ENCODE measurements at places on chromosomes 11 and 22.
A peak's percentile ranks its signal among the peaks of the same experiment; 100 is the strongest.

DNA sequence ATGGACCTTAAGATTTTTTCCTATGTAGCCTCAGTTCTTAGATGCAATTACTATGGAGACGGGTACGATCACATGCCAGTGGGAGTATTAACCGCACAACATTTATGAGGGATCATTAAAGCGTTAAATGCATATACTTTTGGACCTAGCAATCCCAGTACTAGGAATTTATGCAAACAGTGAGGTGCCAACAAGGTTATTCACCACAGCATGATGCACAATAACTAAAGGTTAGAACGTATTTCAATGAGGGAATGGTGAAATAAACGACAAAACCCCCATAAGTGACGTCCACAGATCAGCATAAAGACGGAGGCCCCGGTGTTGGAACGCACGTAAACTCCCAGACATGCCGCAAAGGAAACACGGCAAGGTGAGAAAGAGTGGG is 539 bp downstream of the SIRT3 start:
- peak; percentile 60 for DNase-seq

- no peak for DNase-seq
Observed at GRCh38 chr22:26267856-26268255, 98.6 kb downstream of the SEZ6L start.

DNA sequence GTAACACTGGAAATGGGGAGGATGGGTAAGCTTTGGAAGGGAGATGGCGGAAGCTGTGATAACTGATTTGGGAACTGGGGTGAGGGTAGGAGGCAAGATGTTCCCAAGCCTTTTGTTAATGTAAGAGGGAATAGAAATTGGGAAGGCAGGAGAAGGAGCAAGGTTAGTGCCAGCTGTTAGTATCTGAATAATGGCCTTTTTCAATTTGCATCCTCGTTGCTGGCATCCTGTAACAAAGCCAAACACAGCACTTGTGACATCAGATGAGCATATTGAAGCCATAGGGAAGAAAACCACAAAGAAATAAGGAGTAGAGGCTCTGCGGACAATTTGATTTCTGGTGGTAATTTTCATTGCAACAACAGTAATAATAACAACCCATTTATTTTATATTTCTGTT is 70.9 kb upstream of the CLMP start:
- no peak for DNase-seq

GRCh38 chr11:77842441-77843121 is 21.6 kb downstream of the AAMDC start:
- no peak for DNase-seq

DNA sequence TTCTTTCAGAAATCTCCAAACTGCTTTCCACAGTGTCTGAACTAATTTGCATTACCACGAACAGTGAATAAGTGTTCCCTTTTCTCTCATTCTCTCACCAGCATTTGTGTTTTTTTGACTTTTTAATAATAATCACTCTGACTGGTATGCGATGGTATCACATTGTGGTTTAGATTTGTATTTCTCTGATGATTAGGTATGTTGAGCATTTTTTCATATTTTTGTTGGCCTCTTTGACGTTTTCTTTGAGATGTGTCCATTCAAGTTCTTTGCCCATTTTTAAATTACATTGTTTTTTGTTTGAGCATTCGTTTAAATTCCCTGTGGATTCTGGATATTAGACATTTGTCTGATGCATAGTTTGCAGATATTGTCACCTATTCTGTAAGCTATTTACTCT is 1639.6 kb upstream of the TENM4 start:
- DNase-seq, result no peak

GRCh38 chr11:128840783-128841182 is 26.3 kb downstream of the KCNJ1 start:
- DNase-seq, result no peak

DNA sequence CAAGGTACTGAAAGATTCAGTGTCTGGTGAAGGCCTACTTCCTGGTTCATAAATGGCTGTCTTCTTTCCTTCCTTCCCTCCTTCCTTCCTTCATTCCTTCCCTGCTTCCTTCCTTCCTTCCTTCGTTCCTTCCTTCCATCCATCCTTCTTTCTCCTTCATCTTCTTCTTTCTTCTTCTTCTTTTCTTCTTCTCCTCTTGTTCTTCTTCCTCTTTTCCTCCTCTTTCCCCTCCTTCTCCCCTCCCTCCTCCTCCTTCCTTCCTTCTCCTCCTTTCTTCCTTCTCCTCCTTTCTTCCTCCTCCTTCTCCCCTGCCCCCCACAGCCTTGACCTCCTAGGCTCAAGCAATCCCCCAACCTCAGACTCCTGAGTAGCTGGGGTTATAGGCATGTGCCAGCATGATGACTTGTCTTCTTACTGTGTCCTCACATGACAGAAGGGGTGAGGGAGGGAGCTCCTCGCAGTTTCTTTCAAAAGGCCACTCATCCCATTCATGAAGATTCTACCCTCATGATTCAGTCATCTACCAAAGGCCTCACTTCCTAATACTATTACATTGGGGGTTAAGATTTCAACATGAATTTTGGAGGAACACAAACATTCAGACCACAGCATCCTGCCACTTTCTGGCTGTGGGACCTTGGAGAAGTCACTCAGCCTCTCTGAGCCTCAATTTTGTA is 22.6 kb upstream of the CCDC134 start:
- peak; percentile 38 for DNase-seq

GRCh38 chr11:92852946-92853345 is 116.5 kb upstream of the MTNR1B start:
- no peak for DNase-seq

GRCh38 chr22:46065691-46066454 is 84.5 kb upstream of the PPARA start:
- no peak for DNase-seq

- DNase-seq, result no peak
Observed at GRCh38 chr11:14193644-14194043, 165.3 kb downstream of the RRAS2 start.

GRCh38 chr11:3109921-3110706 is 52.9 kb upstream of the CARS1 start:
- DNase-seq, result peak; percentile 39

DNA sequence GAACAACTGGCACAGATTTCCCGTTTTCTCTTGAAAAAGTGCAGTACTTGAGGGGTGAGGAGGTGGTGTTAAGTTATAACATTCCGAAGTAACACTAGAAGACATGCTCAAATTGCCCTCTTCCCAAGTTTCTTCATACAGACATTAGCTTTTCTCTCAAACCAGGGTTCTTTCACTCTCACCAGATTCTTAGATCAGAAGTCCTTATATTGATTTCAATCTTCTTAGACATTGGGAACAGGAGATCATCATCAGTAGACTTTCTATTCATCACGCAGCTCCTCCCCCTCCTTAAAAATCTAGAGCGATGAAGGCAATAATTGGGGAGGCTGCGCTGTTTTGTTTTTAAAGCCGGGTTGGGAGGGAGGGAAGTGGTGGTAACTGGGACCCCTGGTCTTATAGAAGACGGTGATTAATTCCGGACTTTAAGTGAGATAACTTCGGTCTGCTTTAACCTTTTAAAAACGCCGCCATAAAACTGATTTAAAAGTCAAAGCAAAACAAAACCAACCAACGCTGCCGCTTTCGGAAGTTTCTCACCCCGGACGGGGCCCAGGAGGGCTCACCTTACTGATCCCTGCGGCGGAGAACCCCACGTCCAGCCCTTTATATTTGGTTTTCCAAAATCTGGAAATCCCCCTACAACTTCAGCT is 665 bp downstream of the USP28 start:
- DNase-seq, result no peak

DNA sequence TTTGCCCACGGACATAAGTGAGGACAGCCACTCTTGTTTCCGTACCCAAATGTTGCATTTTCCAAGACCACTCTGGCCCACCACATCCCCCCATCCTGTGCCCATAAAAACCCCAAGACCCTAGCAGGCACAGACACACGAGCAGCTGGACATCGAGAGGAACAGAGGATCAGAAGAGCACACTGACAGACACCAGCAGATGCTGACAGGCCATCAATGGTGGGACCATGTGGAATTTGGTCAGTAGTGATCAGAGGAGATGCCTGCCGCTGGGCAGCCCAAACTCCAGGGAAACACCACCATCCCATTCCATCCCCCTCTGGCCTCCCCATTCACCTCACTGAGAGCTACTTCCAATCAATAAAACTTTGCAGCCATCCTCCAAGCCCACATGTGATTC is 87.0 kb downstream of the DLG2 start:
- no peak for DNase-seq

DNA sequence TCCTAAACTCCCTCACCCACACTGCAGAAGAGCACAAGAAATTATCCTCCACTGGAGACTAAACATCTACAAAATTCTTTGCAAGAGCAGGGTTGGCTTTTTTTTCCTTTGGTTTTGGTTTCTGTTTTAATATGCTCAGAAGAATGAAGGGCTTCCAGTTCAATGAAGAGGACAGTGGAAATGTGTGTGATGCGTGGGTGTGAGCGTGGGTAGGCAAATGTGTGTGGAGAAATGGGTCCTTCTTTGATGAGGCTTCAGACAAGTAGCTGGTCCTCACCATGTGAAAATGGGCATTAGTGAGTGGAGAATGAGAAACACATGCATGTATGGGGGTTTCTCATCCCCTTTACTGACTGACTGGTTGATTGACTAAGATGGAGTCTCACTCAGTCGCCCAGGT is 263.3 kb upstream of the SYN3 start:
- no peak for DNase-seq

- no peak for DNase-seq
Observed at GRCh38 chr11:17725174-17725573, 5.8 kb downstream of the MYOD1 start.

GRCh38 chr11:122195790-122196189 is 79.8 kb upstream of the BLID start:
- no peak for DNase-seq

- no peak for DNase-seq
Observed at GRCh38 chr22:19737846-19738663, 14.7 kb downstream of the GP1BB start.

DNA sequence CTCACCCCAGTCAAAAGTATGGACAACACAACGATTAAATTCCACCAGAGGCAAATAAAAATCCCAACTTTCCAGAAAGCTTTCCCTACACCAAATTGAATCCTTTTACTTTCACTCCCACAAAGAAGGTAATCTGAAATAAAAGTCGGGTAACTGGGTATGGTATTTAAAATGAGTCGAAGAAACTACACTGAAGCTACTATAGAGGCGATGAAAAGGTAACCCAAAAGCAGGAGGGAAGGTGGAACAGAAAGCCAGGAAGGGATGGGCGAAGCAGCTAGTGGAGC is 1.1 kb downstream of the PICALM start:
- DNase-seq, result no peak
